ENCODE measurements at places on chromosomes 13 and 19.
A peak's percentile ranks its signal among the peaks of the same experiment; 100 is the strongest.

DNA sequence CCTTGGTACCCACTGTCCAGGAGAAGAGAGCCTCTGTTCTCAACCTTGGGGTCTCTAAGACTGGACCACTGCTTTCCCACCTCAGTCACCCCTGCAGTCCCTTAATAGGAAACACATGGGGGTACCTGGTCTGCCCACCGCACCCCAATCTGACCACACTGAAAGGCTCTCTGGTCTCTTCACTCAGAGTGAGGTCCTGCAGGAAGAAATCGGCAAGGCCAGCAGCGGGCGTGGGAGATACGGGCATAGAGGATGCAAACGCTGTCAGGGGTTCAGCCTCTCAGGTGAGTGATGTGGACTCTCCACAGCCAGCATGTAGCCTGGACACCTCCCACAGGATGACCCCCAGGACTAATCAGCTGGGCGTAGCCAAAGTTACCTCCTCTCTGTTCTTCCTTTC is 3.5 kb downstream of the SIGLEC9 start:
- DNase-seq, result no peak

DNA sequence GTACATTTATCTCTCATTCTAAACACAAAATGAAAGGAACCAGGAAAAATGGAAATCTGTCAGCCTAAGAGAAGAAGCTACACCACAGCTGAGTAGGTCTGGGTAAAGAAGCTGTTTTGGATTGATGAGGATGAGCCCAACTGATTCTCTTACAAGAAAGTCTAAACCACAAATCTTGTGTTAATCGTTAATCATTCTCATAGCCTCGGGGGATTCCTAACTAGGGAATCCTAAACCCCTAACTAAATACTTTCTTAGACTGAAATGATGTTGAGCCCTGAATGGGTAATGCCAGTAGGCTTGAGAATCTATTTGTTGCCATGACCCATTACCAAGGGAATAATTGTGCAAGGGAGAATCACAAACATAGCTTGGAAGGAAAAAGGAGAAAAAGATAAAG is 327.5 kb upstream of the SPRY2 start:
- DNase-seq, result no peak

DNA sequence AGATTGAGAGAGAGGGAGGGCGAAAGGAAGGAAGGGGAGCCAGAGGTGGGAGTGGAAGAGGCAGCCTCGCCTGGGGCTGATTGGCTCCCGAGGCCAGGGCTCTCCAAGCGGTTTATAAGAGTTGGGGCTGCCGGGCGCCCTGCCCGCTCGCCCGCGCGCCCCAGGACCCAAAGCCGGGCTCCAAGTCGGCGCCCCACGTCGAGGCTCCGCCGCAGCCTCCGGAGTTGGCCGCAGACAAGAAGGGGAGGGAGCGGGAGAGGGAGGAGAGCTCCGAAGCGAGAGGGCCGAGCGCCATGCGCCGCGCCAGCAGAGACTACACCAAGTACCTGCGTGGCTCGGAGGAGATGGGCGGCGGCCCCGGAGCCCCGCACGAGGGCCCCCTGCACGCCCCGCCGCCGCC is at the start of gene TNFSF11:
TNFSF11 (plus strand) TSS at position 142 of the 400 bp plus-strand sequence; CDS start at position 294, 152 bp downstream.
- DNase-seq, result no peak

GRCh38 chr19:19719798-19720197 is 13.1 kb downstream of the ZNF14 start:
- no peak for DNase-seq

- no peak for DNase-seq
Measured at GRCh38 chr13:74920361-74920760, 561.6 kb downstream of the TBC1D4 start.

- no peak for DNase-seq
Measured at GRCh38 chr13:91361755-91362271, 14.3 kb downstream of the MIR17HG start.

- no peak for DNase-seq
Measured at GRCh38 chr19:15923702-15924101, 10.6 kb downstream of the CYP4F11 start.

- DNase-seq, result no peak
Measured at GRCh38 chr13:46796129-46796514, 839 bp downstream of the ESD start.

- DNase-seq, result no peak
Measured at GRCh38 chr19:49832556-49832955, 14.5 kb downstream of the MED25 start.

- no peak for DNase-seq
Measured at GRCh38 chr19:2992958-2993357, 15.6 kb downstream of the TLE6 start.

DNA sequence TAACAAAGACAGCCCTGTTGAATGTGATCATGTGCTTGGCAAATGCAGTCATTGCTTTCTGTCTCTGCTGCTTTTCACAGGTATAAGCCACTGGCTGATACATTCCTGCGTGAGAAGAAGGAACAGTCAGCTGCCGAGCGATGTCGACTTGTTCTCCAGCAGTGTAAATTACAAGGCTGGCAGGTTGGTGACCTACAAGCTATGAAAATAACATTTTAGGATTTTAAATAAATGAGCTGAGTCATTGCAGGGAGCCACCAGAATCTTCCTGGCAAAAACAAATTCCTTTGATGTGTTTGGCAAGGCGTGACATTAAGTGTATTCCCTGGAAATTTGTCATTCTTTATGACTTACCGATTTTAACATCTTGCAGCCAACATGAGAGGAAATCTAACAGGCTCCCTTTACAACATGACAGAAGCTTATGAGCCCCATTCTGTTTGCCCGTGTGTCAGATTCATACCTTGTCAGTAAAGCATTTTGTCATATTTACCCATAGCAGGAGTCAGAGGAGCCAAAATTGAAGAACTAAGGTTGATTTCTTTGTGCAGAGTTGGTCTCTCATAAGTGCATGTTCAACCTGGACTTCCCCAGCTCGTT is 471.4 kb downstream of the MYO16 start:
- DNase-seq, result no peak

DNA sequence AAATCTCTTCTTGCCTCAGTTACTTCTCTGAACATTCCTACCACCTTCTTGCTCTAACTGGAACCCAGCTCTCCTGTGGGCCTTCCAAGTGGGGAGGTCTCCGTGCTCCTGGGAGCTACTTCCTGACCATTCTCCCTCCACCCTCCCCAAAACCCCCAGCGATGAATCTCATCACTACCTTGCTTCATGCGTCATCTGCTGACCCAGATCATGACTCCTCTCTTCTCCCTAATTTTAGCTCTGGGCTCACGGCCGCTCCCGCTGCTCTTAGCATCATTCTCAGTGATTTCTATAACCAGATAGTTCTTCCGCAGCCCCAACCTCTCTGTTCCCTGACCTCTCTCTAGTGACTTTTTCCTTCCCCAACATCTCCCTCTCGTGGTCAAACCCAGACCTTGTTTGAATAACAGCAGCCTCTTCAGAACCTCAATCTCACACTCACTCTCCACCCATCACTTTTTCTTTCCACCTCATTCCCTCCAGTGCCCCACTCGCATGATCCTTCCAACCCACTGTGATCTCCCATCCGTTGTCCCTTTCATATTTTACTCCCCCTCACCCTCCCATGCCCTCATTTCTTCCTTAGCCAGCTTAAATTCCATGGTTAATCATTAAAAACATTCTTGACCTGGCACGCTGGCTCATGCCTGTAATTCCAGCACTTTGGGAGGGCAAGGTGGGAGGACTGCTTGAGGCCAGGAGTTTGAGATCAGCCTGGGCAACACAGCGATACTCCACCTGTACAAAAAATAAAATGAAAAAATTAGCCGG is 21.8 kb downstream of the MRPS12 start:
- DNase-seq, result no peak

- no peak for DNase-seq
Measured at GRCh38 chr19:1004803-1005664, 4.8 kb downstream of the GRIN3B start.

DNA sequence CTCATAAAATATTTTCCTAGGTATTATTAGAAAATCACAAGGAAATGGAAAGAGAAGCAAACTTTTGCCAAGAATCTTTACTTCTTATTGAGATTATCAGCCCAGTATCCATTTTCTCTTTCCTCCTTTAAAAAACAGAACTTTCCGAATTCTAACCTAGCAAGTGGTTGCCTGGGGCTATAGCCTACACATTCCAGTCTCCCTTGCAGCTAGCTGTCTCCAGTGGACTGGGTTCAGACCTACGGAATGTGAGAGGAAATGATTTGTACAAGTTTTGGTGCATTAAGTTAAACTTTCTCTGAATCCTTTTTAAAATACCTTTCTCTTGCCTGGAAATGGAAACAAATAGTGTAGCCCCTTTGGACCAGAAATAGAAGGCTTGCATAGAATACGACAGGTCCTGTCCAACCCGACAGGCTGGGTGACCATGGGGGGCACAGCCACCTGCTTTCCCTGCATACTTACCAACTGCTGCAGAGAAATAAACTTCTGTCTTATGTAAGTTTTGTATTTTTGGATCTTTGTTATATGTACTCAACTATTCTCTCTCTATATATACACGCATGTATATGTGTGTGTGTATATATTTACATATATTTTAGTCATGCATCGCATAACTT is 185.9 kb downstream of the NALCN start:
- no peak for DNase-seq

- DNase-seq, result no peak
Measured at GRCh38 chr13:110330491-110331011, 23.5 kb downstream of the COL4A2 start.

DNA sequence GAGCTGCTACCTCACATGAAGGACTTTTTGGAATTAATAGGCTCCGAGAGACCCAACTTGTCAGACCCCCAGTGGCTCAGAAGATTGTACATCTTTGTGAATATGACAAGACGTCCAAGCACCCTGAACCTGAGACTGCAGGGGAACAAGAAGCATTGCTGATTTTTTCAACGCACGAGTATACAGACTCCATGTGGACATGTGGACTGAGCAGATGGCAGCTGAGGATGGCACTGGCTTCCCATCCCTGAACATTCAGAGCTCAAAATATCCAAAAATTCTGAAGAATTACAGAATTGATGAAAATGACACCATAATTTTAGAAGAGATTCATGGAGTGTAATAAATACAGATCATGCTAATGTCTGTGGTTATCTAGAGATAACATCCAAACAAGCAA is 254.1 kb downstream of the MZT1 start:
- DNase-seq, result no peak

DNA sequence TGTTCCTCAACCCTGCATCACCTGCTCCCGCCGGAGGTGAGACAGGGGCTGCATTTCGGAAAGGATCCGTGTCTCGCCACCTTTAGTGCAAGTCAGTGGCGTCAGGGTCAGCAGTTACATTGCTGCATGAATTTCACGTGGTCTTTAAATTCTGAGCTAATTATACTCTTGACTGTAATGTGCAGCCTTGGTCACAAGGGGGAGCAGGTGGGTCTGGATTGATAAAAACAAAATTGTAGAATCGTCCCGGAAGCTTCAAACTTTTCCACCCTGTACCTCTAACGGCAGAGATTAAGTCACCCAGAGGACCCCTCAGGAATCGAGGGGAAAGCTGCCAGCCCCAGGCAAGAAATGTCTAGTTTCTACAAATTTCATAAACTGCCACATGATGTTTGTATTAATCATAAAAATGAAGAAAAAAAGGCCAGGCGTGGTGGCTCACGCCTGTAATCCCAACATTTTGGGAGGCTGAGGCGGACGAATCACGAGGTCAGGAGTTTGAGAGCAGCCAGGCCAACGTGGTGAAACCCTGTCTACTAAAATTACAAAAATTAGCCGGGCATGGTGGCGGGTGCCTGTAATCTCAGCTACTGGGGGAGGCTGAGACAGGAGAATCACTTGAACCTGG is 20.2 kb downstream of the BBC3 start:
- DNase-seq, result peak; percentile 67

DNA sequence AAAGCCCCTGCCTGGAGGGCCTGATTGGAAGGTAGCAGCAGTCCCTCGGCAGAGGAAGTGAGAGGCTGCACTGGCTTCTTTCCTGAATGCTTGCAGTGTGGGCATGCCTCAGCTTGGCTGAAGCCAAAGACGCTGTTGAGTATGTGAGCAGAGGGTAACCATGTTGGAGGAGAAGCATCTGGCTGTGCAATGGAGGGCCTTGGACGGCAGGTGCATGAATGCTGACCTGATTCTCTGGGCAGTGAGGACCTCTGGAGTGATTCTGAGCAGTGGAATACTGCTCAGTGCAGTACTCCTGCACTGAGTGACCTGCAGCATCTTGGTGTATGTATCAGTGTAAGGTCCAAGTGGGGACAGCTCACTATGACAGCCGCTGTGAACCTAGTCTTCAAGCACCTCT is 46.9 kb downstream of the SOX1 start:
- DNase-seq, result no peak

DNA sequence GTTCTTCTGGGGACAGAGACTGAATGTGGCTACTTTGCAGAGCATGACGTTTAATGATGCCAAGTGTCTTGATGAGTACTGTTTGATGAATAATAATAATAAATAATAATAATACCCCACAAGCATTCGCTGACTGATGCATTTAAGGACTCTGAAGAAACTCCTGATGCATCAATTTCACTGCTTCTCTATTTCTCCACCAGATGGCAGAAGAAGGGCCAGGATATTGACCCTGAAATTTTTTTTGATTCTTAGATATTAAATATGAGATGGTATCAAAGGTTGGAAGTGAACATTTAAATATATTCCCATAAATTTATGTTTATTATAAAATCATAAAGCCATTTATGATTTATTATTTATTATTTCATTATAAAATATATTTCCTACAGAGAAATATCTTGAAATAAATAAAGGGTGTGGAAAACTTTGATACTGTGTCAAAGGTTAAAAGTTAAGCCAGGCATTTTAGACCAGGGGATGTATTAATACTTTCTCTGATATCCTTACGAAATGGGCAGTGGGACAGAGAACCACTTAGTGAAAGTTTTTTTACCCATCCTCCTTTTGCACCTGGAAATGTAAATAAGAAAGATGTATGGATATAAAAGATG is 170.9 kb downstream of the LACC1 start:
- DNase-seq, result no peak

DNA sequence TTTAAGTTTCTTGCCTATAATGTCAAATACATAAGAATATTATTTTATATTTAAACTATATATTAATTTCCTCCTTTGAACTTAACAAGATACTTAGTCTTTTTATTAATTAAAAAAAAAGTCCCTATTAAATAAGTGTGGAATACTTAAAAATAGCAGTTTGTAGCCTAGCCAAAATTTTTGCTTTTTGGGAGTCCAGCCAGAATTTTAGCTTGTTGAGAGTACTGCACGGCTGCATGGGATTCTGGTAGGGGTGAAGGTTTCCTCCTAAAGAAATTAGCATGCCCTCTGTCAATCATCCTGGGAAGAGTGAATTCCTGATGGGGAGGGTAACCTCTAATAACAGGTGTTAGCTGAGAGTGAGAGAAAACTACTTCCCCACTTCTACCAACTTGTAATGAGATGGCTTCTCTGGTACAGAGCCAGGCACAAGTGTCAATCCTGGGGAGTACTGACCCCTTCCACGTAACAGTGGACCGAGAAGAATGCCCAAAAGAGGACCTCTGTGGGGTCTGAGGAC is 195.7 kb downstream of the SPRY2 start:
- DNase-seq, result no peak
